Camera-type eye (tissue), 1 donor: ENCODE measurements at places on chromosomes 2 and 18. TPM values are rescaled to one million over a fixed set of nuclear protein-coding genes. Genes with fewer than 3 reads are reported as not detected.

AP1S3 gene
- total RNA-seq = 5.5 TPM

KCNE4 gene
- 17.8 TPM for total RNA-seq

ABCG5 gene
- total RNA-seq = 0.27 TPM

UGT1A10 gene
- not detected for total RNA-seq

NT5DC4 gene
- 0.22 TPM for total RNA-seq

ACVR1C gene
- 0.44 TPM for total RNA-seq

TMEM198 gene
- 8.6 TPM for total RNA-seq

CABYR gene
- total RNA-seq = 7.0 TPM

CHRNG gene
- total RNA-seq = 2.0 TPM

UCN gene
- 4.7 TPM for total RNA-seq

SP110 gene
- total RNA-seq = 15.7 TPM

SCN9A gene
- 20.1 TPM for total RNA-seq

SULT1C4 gene
- 39.4 TPM for total RNA-seq

SULT1C3 gene
- total RNA-seq = not detected

TMEM178A gene
- total RNA-seq = 19.2 TPM

CENPA gene
- 2.4 TPM for total RNA-seq

DSC1 gene
- 1.8 TPM for total RNA-seq

ARL5A gene
- 96.2 TPM for total RNA-seq

GDF7 gene
- total RNA-seq = 1.9 TPM

PDCL3 gene
- 12.0 TPM for total RNA-seq

INPP4A gene
- total RNA-seq = 46.2 TPM

DYNAP gene
- total RNA-seq = not detected

LRRC30 gene
- total RNA-seq = 0.49 TPM

CPO gene
- total RNA-seq = not detected

STPG4 gene
- total RNA-seq = not detected

ADD2 gene
- 64.5 TPM for total RNA-seq

SLC4A5 gene
- 36.3 TPM for total RNA-seq

L3MBTL4 gene
- 10.8 TPM for total RNA-seq

SERPINB4 gene
- total RNA-seq = not detected

GREB1L gene
- 14.9 TPM for total RNA-seq

FAM237A gene
- not detected for total RNA-seq

DPP10 gene
- 22.3 TPM for total RNA-seq

CNDP1 gene
- 9.9 TPM for total RNA-seq

MARCHF4 gene
- total RNA-seq = 2.9 TPM

SLC25A52 gene
- 0.60 TPM for total RNA-seq

M1AP gene
- total RNA-seq = 0.44 TPM

DNPEP gene
- 32.5 TPM for total RNA-seq

SLC8A1 gene
- total RNA-seq = 138 TPM

TTR gene
- total RNA-seq = 86.6 TPM

MALL gene
- 10.9 TPM for total RNA-seq

GALNT3 gene
- total RNA-seq = 6.8 TPM

GMPPA gene
- 25.4 TPM for total RNA-seq

COL3A1 gene
- 7,166 TPM for total RNA-seq

GNLY gene
- 0.27 TPM for total RNA-seq

EFHD1 gene
- total RNA-seq = 5.9 TPM

GKN2 gene
- not detected for total RNA-seq

CYP26B1 gene
- 12.8 TPM for total RNA-seq

LINC00305 gene
- not detected for total RNA-seq

SERPINB13 gene
- 0.33 TPM for total RNA-seq

C2orf74 gene
- total RNA-seq = 15.8 TPM
